Hematopoietic multipotent progenitor cell treated with erythropoietin and hydrocortisone succinate and interleukin-3 and kit ligand, for 8 days (in vitro differentiated cells): ENCODE measurements at places on chromosomes 1 and 21.

GRCh38 chr1:57066980-57067610 lies 101.3 kb upstream of the C8B start:
- peak; percentile 7 for DNase-seq

DNA sequence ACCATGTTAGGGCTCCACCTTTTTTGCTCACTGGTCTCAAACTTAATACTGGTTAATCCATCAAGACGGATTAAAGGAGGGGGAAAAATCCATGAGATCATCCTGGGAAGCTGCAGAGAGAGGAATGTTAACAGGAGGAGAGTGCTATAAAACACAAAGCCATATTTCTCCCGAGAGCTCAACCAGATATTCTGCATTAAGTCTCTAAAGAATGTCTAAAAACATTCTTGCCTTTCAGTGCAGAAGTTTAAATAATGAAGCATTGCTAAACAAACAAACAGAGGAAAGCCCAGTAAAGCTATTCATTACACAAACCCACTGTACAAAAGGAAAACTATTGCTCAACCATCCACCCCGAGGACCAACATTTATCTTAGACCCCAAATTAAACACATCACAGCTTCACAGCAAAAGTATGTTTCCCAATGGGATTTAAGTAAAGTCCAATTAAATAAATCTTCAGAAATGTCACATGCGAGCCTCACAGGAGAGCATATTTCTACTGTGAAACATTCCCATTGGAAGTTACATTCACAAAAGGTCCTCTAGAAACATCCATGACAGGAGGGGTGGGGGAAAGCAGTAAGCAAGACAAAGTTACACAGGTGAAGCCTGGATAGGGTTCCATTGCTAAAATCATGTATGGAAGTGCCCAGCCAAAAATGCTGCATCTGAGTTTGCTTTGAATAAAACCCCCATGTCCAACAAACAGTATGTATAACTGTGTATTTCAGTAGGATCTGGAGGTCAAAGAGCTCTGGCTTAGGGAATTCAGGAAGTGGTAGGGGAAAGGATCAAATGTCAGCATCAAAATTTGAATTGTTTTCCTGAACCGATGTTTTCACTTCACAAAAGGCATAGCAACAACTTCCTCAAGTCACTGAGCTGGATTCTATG lies 23.3 kb downstream of the DUSP10 start:
- DNase-seq: no peak

- DNase-seq: no peak
Measured at GRCh38 chr1:163834778-163835177, 513.0 kb downstream of the NUF2 start.

DNA sequence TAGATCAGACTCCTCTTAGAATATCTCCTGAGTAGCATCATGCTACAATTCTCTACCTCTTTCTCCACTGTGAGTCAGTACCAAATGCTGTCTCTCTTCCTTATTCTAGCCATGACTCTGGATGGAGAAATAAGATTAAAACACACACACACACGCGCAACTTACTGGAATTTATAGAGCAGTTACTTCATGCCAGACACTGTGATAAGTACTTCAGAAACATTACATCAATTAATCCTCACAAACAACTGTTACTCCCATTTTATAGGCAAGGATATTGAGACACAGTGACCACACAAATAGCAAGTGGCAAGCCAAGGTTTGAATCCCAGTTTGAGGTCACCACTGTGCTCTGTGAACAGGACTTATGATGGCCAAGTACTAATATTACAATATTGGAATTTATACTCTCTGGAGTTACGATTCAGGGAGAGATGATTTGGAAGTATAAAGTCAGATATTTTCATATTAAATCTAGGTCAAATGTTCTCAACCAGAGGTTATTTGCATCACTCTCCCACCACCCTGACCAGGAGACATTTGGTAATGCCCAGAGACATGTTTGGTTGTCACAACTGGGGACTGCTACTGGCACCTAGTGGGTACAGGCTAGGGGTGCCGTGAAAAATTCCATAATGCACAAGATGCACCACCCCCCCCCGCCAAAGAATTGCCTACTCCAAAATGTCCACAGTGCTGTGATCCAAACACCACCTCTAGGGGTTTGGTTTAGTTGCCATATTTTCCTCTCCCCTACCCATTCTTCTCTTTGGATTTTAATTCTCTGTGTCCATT lies 221.6 kb downstream of the LTN1 start:
- DNase-seq: no peak

- DNase-seq: no peak
Measured at GRCh38 chr1:10967090-10967489, 45.4 kb upstream of the TARDBP start.

DNA sequence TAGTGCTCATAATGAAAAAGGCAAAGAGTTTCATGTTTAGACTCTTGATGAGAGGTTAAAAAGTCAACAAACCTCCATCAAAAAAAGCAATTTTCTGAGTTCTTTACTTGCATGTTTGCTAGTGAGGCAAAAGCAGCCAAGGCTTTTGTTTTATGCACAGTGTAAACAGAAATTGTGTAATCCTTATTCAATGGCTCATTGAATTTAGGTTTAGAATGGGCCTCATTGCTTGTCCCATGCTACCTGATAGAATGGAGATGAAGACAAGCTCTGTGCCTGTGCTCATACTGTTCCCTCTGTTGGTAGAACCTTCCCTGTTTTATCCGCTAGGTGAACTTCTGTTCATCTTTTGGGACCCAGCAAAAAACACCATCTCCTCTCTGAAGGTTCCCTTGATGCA lies 10.0 kb upstream of the LRRC8D start:
- DNase-seq: no peak

DNA sequence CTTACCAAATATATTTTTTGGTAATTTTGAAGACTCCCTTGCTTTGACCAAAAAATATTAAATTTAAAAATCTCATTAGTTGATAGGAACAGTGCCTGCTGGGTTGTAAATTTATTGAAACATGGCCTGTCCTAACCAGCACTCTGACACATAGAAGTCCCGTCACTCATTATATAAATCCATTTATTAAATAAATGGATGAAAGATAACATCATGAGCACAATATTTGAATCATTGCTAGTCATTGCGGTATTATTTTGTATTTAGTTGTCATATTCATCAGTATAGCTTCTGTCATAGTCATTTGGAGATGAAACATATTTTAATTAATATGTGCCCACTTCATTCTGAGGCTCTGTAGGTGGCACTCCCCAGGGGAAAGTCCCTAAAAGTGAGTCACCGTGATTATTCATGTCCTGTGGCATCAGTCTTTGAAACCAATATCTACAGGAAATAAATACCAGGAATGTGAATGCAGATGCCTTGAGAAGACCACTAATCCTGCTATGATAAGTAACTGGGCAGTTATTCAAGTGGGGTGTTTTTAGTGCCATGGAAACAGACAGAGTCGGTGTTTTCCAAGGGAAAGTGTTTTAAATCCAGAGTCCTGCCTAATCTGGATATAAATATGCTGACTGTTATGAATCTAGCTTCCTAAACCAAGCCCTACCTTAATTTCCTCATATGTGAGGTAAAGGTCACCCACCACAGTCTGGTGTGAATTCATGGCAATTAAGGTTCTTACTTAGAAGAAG lies 302.0 kb downstream of the DUSP10 start:
- DNase-seq: no peak

- DNase-seq: peak; percentile 6
Measured at GRCh38 chr1:247156787-247157232, 15.0 kb downstream of the ZNF124 start.

DNA sequence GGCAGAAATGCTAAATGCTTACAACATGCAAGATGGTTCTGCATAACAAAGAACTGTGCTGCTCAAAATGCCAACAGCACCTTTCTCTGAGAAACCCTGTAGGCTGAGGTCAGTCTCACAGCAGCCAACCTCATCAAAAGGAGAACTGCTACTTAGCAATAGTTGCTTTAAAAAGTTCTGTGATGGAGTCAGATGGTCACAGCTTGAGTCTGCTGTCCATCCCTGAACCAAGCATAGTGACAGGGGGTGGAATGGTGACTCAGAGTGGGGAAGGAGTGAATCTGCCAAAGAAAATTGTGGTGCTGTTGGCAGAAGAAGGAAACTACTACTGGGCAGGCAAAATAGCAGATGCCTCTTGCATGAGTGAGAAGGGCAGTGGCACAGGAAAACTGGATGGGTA lies 106.0 kb upstream of the FAM78B start:
- DNase-seq: no peak

- DNase-seq: no peak
Measured at GRCh38 chr1:86068271-86068721, 88.3 kb downstream of the COL24A1 start.

GRCh38 chr1:61368876-61369275 lies 286.5 kb downstream of the NFIA start:
- DNase-seq: no peak

- DNase-seq: peak; percentile 24
Measured at GRCh38 chr1:117683571-117684285, 77.9 kb downstream of the TENT5C start.

GRCh38 chr1:25120281-25120680 lies 112.0 kb downstream of the SYF2 start:
- no peak for DNase-seq

DNA sequence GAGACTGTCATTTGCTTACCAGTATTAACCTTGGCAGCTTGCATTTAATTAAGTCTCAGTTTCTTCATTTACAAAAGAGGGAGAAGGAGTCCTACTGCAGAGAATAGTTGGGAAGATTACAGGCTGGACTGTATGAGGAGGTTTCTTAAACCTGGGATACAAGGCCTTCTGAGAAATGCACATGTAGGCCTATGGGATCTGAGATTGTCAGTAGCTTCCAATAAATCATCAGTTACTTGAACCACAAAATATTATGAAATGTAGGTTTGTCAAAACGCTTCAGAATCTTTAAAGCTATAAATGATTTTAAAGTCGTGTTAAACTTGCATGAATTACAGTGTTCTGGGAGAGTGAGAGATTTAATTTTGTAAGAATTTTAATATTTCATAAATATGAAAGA lies 69.6 kb downstream of the NRIP1 start:
- DNase-seq: no peak

DNA sequence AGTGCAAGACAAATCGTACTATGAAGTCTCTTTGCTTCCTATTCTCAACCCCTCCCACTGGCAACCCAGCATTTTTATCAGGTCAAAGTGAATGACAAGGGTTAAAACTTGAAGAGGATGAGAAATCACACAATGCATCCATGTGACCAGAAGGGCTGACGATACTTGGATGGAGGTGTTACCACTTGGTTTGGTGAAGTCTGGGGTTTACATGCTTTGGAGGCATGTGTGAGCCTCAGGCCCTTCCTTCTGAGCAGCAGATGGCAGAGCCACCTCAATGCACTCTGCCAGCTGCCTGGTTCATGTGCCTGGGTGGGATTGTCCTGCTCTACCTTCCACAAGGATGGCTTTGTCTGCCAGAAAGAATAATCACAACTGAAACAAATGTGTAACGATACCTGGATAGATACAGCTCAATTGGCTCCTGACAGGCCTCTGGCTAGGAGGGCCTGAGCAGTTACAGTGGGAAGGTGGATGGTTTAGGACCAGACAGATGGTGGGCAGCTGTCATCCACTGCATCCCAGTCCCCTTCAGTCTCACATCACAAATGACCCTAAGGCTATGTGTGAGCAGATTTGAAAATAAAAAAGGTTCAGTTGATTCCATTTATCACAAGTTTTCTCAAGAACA lies 51.5 kb upstream of the CNIH3 start:
- no peak for DNase-seq

- DNase-seq: no peak
Measured at GRCh38 chr1:51697166-51697565, 80.3 kb downstream of the OSBPL9 start.
